ENCODE measurements at places on chromosomes 12 and 14. TPM values are rescaled to one million over a fixed set of nuclear protein-coding genes. Genes with fewer than 3 reads are reported as not detected.

AKAP5 gene
- polyA plus RNA-seq: 0.71 TPM

CLMN gene
- polyA plus RNA-seq: 33.1 TPM

CORO1C gene
- 16.6 TPM for polyA plus RNA-seq

TRHDE gene
- polyA plus RNA-seq: 1.6 TPM

IL26 gene
- polyA plus RNA-seq: not detected

Measured in kidney (tissue), 22 donors.